ENCODE measurements at places on chromosomes 11 and 22. TPM values are rescaled to one million over a fixed set of nuclear protein-coding genes. Genes with fewer than 3 reads are reported as not detected.

WBP2NL gene
- total RNA-seq, result 1.8 TPM

PPP6R3 gene
- total RNA-seq, result 94.5 TPM

NDUFS8 gene
- total RNA-seq, result 169 TPM

CDC42EP1 gene
- 0.19 TPM for total RNA-seq

ENTHD1 gene
- total RNA-seq, result 0.21 TPM

NRXN2 gene
- 0.29 TPM for total RNA-seq

TCP11L1 gene
- 14.1 TPM for total RNA-seq

CXCR5 gene
- total RNA-seq, result 0.45 TPM

- no peak for DNase-seq
Observed at GRCh38 chr11:92393218-92393617, 168.6 kb downstream of the FAT3 start.

- DNase-seq, result no peak
Observed at GRCh38 chr11:17531636-17532113, 12.5 kb downstream of the USH1C start.

DNA sequence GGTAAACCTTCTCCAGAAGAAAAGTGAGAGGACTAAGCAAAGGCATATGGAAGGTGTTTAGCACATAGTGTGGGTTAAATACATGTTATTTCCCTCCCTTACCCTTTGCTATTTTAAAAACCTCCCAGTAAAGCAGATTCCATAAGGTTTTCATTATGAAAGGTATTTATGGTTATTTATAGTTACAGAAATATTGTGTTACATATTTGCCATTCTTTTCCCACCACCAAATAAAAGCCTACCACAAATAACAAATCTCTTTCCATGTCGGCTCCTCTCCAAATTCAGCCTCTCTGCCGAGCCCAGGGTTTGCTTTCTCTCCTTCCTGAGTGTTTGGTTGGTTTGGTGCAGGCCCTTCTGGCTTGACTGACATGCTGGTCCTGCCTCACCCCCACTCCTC lies 64.4 kb downstream of the INSC start:
- no peak for DNase-seq

DNA sequence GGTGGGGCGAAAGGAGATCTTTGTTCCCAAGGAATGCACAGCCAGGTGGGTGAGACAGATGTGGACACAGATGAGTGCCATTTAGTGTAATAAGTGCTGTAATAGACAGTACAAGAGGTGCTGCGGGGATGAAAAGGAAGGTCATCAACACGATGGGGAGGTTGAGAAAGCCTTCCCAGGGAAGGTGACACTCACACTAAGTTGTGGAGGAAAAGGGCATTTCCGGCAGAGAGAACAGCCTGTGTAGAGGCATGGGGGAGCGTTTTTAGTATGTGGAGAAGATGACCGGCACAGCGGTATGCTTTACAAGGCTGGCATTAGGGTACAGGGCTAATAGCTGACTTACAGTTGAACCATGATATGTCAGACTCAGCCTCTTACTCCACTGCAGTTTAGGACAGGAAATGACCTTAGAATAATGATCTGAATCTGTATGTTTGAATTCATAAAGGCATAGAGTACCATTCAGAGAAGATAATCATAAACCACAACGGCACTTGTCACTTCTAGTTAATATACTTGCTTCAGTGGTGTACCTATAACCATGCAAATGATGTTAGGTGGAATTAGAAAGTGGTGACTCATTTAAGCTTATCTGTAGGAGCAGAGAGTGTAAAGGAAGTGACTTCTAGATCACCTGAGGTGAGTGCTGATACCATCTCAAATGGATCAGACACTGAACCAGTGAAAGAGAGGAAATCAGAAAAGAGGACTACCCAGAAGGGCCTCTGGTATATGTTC lies 60.6 kb downstream of the FAM83F start:
- DNase-seq, result peak; percentile 40

DNA sequence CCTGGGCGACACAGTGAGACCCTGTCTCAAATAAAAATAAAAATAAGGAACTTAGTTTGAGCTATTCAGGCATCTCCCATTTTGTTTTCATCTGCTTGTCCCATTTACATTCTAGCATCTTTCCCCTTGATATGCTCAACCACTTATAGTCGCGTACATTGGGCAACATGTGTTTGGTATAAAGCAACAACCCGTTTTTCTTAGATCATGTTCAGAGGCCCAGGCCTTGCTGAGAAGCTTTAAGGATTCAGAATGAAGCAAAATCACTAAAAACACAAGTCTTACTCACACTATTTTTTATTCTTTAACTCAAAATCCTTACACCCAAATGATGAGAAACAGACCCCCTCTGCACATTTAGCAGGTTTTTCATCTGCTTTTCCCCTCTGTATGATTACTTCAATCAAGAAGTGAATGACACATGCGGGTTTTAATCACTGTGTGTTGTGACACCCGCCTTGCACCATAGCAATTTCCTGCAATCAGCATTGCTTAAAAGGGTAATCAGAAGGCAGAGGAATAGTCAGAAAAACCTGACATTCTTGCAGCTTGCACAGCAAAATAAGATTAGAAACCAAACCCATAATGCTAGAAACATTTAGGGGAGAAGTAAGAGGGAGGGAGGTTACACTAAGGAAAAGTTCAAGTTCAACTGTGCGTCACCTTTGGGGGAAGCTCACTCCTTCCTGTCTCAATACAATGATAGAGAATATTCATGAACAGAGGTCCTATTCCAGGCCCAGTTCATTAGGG lies 25.9 kb downstream of the ALG9 start:
- no peak for DNase-seq

- DNase-seq, result no peak
Observed at GRCh38 chr11:12696911-12697581, 22.8 kb downstream of the TEAD1 start.

GRCh38 chr11:60810569-60810968 lies 25.4 kb downstream of the MS4A10 start:
- no peak for DNase-seq

GRCh38 chr11:2393941-2394817 lies 6.4 kb upstream of the TSSC4 start:
- DNase-seq, result no peak

GRCh38 chr11:102154806-102155205 lies 44.6 kb downstream of the YAP1 start:
- DNase-seq, result no peak

DNA sequence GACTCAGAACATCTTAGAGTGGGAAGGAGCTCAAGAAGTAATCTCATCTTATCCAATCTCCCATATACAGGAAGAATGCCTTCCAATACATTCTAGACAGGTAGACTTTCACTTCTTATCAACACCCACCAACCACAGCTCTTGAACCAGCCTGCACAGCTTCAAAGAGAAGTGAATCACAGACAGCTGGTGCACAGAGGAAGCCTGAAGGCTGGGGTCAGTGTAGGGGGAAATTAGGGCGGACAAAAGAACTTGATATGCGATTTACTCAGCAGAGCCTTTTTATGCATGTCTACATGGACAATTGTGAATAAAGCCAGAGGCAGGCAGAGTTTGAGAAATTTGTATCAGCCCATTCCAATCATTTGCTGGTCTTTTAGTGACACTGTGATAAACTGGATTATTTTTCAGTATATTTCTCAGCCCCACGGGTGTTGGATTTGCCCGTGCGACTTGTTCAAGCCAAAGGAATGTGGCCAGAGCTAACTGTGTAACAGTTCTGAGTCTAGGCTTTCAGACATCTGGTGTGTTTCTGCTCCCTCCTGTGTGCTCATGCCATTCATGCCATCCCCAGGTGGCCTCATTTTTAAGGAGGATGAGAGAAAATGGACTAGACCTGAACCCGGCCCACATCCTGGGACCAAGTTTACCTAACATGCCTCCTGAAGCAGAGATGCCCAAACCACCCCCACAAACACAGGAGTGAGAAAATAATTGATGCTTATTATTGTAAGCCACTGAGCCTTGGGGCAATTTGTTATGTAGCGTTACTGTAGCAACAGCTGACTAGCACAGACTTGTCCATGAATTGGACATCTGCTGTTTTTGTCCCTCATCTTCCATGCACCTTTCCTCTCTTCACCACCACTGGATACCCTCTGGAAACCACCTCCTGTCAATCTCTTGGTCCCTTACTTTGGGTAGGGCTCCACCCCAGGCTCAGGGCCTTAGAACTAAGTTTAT lies 137.5 kb upstream of the HSD17B12 start:
- no peak for DNase-seq

DNA sequence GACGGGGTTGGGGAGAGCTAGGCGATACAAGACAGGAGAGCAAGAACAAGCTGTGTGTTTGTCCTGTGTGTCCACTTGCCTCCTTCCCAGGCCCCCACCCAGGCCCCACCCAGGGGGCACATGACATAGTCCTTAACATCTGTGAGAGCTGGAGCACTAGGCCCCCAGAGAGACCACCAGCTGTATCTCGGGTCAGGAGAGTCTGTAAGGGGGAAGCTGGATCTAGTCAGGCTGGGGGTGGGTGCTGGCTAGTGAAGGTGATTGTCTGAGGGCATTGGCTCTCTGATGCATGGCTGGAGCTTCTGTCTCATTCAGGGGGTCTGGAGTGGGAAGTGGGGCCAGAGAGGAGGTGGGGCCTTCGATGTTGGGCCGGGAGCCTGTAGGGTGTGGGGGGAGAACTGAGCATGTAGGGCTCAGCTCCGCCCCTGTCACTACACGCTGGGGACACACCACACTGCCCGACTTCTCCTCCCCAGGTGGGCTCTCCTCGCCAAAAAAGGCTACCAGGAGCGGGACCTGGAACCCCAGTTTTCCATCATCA lies 571 bp downstream of the P2RX6 start:
- DNase-seq, result no peak

GRCh38 chr11:110376711-110377324 lies 52.9 kb upstream of the FDX1 start:
- DNase-seq, result peak; percentile 36

- no peak for DNase-seq
Observed at GRCh38 chr11:62435846-62436660, 17.2 kb downstream of the SCGB1A1 start.

DNA sequence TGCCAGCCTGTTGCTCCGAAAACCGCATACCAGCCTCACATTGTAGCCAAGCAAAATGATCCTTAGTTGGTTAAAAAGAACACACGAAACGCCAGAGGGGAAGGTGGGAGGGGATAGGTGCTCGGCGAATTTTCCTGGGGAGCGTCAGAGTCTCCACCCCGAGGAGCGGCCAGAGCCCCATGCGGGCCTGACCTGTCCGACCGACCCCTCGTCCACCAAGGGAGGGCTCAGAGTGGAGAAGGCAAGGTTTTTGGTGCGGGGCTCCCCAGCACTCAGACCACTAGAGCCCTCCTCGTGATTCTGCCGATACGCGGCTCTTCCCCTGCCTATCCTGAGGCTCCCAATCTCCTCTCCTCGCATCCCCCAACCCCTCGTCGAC lies 39.6 kb downstream of the DIXDC1 start:
- DNase-seq, result no peak

GRCh38 chr22:22770280-22770871 lies 117.2 kb upstream of the IGLL5 start:
- no peak for DNase-seq

GRCh38 chr11:45155058-45155551 lies 8.7 kb downstream of the PRDM11 start:
- DNase-seq, result no peak

GRCh38 chr11:119194811-119195440 lies 9.7 kb downstream of the NHERF4 start:
- no peak for DNase-seq

DNA sequence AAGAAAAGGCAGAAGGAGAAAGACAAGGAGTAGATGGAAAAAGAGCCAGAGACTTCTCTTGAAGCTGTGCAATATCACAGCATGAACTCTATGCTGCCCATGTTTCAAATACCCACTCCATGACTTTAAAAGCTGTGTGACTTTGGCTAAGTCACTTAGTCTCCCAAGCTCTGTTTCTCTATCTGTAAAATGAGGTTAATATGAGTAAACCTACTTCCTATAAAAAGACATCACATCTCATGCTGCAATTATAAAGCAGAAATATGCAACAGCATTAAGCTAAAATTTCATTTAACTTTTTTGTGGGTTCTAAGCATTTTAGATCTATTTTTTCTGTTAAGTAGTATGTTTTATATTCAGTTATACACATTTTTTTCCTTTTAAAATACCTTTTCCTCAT lies 11.6 kb downstream of the DGCR2 start:
- DNase-seq, result no peak

GRCh38 chr11:123241294-123241693 lies 46.2 kb upstream of the CLMP start:
- no peak for DNase-seq

- no peak for DNase-seq
Observed at GRCh38 chr11:97702951-97703350, 1313.1 kb downstream of the JRKL start.

GRCh38 chr11:27254744-27255446 lies 108.1 kb downstream of the CCDC34 start:
- no peak for DNase-seq

Data from GM12878 (cell line).